ENCODE measurements at places on chromosomes 2 and 18.

DNA sequence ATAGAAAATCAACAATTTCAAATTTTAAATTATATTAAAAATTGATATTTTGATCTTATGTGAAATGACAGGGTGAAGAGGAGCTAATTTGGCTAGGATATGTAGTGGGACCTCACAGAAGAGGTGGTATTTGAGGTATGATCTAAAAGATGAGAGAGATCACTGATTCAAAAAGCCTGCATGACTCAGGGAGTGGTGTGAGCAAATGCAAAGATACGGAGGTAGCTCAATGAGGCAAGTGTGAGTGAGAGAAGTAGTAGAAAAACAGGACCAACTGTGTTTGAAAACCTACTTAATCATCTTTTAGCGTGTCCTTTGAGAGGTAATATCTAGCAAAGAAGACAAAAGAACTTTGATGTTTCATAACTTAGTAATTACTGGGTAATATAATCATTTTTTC lies 557.5 kb downstream of the DSC3 start:
- no peak for DNase-seq

DNA sequence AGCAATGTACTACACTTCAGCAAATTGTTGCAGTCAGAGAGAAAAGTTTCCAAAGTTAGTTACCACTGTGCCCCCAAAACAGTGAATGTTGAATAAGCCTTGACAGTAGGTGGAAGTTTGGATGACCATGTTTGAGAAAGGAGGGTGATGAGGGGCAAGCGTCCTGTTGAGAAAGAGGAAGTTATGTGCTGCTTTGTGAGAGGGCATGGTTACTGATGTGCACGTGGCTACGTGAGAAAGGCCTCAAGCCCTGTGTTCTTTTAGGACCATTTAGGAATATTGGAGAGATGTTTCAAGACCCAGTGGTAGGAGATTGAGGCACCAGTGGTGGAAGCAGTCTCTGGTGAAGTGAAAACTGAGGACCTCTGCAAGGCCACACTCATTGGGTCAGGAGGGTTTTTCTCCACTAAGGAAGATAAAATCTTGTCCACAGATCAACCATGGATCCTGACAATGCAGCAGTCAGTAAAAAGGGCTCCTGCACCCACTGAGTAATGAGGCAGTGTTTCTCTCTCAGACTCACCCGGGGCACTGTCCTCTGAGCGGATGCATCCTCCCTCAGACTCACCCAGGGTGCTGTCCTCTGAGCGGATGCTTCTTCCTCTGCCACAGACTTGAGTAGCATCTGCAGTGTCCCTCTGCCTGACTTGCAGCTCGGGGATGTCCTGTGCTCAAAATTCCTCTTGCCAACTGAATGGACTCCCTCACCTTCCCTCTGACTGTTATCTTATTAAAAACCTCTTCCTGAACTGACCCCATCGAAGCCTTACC lies 34.7 kb upstream of the ACTR3 start:
- no peak for DNase-seq

DNA sequence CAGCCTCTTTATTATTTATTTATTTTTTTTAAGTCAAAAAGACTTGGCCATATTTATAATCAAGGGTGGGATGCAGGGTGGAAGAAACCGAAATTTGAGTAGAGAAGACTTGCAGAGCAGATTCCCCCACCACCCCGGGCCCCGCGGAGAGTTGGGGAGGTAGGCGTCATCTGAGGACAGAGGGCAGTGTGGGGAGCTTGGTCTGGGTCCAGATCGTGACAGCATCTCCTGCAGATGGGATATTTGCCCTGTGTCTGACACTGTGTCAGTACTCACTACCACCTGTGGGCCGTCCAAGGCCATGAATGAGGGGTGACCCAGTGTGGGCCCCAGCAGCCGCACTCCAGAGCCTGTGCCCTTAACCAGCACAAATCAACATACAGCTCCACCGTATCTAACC lies 10.5 kb upstream of the PRELID3A start:
- no peak for DNase-seq

- no peak for DNase-seq
These were observed 396.1 kb upstream of the RAB12 start for GRCh38 chr18:8212896-8213780.

DNA sequence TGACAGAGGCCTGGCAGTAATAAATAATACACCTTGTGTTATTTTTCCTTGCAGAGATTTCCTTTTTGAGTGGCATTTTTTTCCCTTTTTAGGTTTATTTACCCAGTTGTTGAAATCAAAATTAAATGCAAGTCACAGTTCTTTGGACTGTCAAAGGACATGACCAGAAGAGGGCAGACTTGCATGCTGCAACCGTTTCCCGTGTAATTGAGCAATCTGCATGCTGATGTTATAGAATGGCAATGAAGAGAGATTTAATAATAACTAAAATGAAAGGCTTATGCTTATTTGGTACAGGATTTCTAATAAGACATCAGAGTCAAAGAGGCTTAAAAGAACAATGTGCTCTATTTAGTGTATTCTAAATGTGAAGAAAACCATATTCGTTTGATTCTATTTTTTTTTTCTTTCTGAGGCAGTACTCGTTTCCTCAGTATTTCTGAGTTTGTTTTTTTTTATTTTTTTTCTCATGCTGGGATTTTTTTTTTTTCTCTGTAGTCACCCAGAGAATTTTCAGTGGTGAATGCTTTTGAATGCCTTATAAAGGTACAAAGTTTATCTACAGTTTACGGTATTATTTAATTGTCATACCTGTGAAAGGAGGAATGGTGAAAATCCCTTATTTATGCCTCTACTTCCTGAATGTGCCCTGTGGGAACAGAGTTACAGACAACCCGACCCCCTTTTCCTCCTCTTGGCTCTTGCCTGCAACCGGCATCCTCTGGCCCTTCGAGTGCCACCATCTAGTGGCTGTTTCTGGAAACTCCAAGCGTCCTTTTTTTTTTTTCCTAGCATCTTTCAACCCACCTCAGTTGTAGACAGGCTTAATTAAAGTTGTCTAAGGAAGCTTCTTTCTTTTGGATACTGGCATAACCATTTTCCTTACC lies 368.5 kb downstream of the LRRTM1 start:
- DNase-seq, result no peak

DNA sequence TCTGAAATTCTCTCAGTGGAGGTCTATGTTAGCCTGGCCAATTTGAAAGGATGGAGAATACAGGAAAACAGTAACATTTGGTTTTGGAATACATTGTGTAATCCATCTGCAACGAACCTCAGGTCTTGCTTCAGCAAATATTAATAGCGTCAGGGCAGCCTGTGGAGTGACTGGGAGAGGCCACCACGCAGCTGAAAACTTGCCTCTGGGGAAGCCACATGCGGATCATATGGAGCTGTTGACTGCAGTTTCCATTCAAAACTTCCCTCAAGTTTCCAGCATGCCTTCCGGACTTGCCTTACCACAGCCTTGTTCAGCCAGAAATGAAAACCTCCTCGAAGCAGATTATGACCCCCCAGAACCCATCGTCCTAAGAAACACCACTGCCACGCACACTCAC lies 25.7 kb downstream of the BCL11A start:
- DNase-seq, result no peak

DNA sequence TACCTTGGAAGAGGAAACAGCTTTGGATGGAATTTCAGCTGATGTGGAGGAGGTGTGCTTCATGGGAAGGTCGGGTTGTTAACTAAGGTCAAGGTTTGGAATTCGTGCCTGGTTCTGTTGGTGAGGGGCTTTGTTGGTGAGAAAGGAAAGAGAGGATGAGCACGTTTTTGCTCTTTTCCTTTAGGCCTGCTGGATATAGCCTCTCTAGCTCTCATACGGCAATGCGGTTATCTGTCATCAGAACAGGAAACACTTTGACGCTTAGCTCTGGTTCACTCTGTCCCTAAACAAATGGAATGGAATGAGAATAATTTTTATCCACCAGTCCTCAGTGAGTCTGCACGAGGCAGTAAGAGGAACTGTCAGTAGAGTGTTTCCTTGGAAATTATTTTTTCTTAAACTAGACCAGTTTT lies 169.7 kb upstream of the NOSTRIN start:
- no peak for DNase-seq

- no peak for DNase-seq
These were observed 293.3 kb upstream of the TFPI start for GRCh38 chr2:187847245-187848208.

- no peak for DNase-seq
These were observed 240.6 kb upstream of the CWC22 start for GRCh38 chr2:180247658-180248057.

GRCh38 chr2:69012310-69013141 lies 453 bp upstream of the ANTXR1 start:
- DNase-seq, result peak; percentile 74

GRCh38 chr2:2041256-2041824 lies 289.7 kb downstream of the MYT1L start:
- no peak for DNase-seq

- no peak for DNase-seq
These were observed 382.1 kb downstream of the ZEB2 start for GRCh38 chr2:144137705-144138428.

GRCh38 chr18:47448956-47449355 lies 197.5 kb upstream of the SKOR2 start:
- DNase-seq, result no peak

GRCh38 chr2:36596397-36596796 lies 1.6 kb downstream of the FEZ2 start:
- no peak for DNase-seq

- no peak for DNase-seq
These were observed 311.5 kb downstream of the CDH2 start for GRCh38 chr18:27865431-27865830.

DNA sequence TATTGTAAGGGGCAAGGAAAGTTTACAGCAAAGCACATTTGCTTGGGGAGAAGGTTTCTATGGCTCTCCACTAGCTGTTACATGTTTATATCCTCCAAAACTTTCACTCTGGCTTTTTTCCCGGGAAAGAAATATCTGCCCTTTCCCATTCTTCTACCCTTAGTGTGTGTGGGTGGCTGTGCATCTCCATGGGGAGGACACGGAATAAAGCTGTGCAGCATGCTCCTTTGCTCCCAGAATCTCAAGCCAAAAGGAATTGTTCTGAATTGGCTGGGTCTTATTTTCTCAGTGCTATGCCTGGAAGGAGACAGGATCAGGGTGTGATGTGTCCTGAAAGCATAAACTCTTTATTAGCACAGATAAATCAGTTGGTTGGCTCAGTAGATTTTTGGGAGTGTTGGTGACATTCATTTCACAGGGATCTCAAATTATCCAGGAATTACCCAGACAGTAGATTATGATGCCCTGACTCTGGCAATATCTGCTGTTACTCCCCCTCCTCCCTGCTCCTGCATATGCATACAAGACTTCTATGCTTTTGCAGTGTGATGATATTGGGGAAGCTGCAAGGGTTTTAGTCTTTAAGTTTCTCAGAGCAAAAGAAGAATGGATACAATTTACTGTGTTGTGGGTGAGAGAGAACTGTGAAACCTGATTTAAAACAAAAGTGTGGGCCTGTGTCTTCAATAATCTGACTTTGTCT lies 63.1 kb downstream of the PARD3B start:
- no peak for DNase-seq

- no peak for DNase-seq
These were observed 9.0 kb downstream of the HPCAL1 start for GRCh38 chr2:10311736-10312135.

All from anterior cingulate cortex (tissue), 58 donors.